ENCODE measurements at places on chromosomes 1 and 21. TPM values are rescaled to one million over a fixed set of nuclear protein-coding genes. Genes with fewer than 3 reads are reported as not detected.

C1orf74 gene
- 4.7 TPM for total RNA-seq

CYB5RL gene
- 16.9 TPM for total RNA-seq

GPR153 gene
- 1.5 TPM for total RNA-seq

NCDN gene
- total RNA-seq, result 35.1 TPM

CASQ2 gene
- total RNA-seq, result not detected

RBM11 gene
- total RNA-seq, result 2.2 TPM

FCGR1A gene
- total RNA-seq, result not detected

- no peak overlapping the region for H3K4me3 ChIP-seq
- no peaks in the 10 kb centered on the region for H3K36me3 ChIP-seq
- H3K27me3 ChIP-seq, result peaks cover 38% of the 10 kb centered on the region
- H3K27ac ChIP-seq, result no peak overlapping the region
- no peaks in the 10 kb centered on the region for H3K4me1 ChIP-seq
These were observed 1.2 kb downstream of the OLIG1 start for GRCh38 chr21:33070998-33071769.

Data from K562 (cell line).